ENCODE measurements at places on chromosomes 2 and 18.

- DNase-seq = no peak
Measured at GRCh38 chr2:949384-950079, 1.1 kb upstream of the SNTG2 start.

- DNase-seq = no peak
Measured at GRCh38 chr2:199144546-199144945, 313.2 kb downstream of the SATB2 start.

GRCh38 chr2:66441581-66442320, 6.8 kb downstream of the MEIS1 start:
- no peak for DNase-seq

GRCh38 chr18:67515942-67516538, 480 bp downstream of the DSEL start:
- DNase-seq = peak; percentile 31

DNA sequence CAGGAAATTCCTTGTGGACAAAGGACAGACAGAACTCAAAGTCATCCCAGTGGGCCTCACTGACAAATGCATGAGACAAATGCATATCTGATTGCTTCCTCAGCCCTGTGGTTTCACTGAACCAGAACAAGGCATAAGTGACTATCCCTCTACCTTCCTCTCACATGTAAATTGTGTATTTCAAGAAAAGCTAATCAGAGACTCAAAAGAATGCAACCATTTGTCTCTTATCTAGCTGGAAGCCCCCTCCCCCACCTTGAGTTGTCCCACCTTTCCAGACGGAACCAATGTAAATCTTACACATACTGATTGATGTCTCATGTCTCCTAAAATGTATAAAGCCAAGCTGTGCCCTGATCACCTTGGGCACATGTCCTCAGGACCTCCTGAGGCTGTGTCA, 102.0 kb upstream of the TMEM200C start:
- no peak for DNase-seq

GRCh38 chr2:168596881-168597655, 141.0 kb downstream of the CERS6 start:
- DNase-seq = no peak

DNA sequence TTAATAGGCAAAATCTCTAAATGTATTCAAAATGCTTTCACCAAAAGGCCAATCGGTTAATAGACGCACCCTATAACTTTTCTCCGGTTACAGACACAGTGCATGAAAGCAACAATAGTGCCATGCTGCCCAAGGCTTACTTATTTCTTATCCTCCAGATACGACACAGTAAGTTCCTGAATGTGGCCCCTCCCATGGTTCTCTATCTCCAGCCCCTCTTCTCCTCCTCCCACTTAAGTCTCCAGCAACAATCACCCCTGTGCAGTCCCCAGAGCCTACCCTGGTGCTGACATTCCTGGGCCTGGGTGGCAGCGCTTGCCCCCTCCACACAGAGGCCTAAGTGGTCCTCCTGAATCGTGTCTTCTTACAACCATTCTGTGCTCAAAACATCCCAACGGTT, 3.6 kb downstream of the KIDINS220 start:
- DNase-seq = no peak

DNA sequence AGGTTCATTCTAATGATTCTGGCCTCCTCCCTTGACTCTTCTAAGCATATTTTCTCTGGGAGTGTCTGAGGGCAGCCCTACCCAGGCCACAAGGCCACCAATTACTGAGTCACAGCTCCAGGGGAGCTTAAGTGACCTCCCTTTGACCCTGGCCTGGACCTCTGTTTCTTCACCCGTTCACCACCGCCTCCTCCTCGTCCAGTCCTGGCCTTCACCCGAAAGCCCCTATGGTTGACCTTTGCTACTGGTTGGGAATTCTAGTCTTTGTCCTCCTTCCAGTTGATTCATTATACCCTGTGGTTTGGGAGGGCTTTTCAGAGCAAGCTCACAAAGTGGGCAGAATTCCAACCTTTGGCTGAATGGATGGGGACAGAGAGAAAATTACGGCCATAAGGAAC, 72.6 kb downstream of the NRP2 start:
- no peak for DNase-seq

GRCh38 chr2:59578349-59578748, 975.1 kb downstream of the BCL11A start:
- no peak for DNase-seq

DNA sequence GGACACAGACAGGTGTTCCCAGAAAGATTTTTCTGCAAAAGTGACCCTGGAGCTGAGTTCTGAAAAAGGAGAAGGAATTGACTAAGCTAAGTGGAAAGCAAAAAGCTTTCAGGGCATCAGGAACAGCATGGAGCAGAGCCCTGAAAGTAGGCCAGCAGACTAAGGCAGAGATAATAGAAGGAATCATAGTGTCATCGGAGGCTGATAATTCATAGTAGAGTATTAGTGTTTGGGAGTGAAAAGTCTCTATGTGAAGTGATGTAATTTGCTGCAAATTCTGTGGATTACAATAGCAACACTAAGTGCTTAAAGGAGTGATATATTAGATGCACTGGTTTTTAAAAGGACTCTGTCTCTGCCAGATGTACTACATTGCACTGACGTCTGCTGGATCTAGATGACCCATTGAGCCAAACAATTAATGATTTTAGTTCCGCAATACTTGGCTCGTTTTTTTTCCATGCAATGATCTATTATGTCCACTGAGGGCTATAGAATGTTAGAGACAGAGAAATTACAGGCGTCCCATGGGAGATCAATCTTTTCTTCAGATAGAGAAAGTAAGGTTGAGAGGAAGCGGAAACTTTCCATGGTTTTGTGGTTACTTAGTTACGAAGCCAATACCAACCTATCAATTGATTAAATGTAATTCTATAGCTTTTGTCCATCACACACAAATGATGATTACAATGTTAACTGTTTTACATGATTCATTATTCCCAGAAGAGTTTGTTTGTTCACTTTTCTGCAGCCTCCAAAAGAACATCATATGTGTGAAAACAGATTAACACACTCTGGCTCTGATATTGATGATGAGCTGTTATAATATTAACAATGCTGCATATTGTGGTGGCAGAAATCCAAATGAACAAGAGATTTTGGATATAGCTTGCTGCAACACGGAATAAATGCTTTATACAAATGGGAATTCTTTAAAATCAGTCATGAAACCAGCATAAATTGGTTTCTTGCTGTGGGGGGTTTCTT, 143.7 kb downstream of the MC4R start:
- no peak for DNase-seq

GRCh38 chr2:168220965-168221819, 26.2 kb downstream of the STK39 start:
- no peak for DNase-seq

- no peak for DNase-seq
Measured at GRCh38 chr2:149808556-149808955, 221.0 kb upstream of the MMADHC start.

GRCh38 chr2:41947701-41948396, 100.0 kb upstream of the PKDCC start:
- no peak for DNase-seq

DNA sequence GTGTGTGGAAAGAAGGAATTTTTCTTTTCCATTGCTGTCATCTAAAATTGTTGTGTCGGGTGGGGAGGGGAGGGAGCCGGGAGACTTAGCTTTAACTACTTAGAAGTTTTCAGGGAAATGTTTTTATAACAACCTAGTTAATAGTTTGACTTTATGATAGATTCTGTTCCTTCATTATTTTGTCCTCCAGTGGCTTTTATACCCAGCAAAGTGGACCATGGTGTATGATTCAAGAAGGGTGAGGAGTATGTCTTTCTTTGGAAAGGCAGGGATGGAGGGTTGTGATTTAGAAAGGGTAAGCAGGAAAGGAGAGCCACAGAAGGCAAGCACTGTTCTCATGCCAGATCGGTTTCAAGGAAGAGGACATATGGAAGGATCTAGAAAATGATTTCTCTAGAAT, 261.8 kb downstream of the NEDD4L start:
- DNase-seq = no peak

DNA sequence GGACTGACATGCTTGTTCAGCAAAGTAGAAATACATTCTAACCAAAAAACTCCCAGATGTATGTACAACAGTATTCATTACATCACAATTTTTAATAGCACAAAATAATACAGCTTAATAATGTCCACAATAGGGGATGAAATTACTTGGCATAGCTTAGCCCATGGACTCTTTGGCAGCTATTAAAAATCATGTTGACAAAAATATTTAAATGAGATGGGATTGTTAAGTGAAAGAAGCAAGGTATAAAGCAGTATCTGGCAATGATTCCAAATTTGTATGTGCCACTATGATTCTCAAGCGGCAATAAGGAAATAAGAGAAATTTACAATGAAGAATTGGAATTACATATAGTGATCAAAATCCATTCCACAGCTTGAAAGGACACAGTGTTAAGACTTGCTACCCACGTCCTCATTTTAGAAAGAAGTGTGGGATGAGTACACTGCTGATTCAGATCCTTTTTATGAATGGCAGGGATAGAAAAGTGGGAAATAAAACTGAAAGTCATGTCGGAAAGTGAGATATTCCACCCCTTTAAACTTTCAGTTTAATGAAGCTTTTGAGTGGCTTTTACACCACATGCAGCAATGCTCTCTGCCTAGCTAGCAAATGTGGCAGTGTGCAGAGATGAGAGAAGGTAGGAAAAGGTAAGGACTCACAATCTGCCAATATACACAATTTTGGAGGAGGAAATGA, 2.4 kb downstream of the GAREM1 start:
- no peak for DNase-seq

GRCh38 chr2:241193271-241193670, 4.8 kb downstream of the ANO7 start:
- no peak for DNase-seq

- DNase-seq = no peak
Measured at GRCh38 chr2:238134393-238134785, 4.1 kb upstream of the KLHL30 start.

DNA sequence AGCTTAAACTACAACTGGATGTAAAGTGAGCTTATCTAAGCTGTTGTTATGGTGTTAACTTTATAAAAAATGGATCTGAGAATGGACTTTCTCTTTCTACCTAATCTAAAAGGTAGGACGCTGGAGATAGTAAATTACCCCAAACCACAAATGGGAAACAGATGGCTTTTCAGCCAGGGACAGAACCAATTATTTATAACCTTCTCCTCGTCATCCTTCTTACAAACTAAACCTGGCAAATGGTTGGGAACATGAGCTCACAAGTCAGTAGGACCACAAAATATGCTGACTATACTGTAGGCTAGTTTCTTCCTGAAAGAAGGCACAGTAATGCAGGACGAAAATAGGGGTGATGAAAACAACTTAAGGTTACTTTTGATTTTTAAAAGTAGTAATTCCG, 32.7 kb upstream of the ZDBF2 start:
- no peak for DNase-seq

DNA sequence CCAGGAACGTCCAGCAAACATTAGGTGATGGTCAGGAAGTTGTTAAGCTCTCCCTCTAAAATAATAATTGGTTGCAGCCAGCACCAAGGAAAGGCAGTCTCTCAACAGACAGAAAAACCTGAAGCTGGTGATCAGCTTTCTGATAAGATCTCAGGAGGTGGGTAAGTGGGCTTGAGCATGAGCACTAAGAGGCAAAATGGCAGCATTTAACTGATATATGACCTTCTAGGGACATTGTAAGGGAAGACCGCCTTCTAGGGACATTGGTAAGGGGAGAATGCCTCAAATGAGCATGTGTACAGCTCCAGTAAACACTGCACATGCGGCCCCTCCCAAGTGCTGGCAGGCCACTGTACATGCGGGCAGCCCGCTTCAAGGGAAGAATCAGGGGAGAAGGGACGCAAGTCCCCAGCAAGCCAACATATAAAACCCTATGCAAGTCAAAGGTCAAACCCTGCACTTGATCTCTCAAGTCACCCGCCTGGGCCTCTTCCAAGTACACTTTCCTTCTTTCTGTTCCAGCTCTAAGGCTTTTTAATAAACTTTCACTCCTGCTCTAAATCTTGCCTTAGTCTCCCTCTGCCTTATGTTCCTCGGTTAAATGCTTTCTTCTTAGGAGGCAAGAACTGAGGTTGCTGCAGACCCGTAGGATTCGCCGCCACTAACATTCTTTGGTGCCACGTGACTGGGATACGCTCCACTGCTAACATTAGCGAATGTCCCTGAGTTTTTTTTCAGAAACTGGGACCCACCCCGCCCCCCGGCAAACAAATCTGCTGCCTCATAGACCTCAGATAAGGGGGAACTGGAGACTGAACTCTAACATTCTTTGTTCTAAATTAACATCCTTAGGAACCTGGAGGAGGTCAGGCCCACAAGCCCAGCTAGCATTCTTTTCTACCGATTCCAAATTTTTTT, 463.8 kb downstream of the LPIN1 start:
- DNase-seq = no peak

- DNase-seq = no peak
Measured at GRCh38 chr2:86335865-86336674, 1.4 kb downstream of the REEP1 start.

DNA sequence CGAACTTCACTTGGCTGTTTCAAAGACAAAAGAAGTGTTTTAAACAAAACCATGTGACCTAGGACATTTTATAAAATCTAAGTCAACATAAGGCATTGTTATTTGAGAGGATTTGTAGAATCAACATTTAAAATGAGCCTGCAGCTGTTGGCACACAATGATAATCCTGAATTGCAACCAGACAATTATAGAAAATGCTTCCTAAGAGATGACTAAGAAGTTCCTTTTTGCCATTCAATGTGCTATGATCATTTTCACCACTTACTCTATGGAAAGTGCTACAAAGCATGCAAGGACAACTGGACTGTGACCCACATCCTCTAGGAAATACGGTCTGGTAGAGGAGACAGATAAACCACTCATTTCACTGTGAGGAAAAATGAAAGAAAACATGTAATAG, 246.4 kb downstream of the CDH20 start:
- DNase-seq = no peak

DNA sequence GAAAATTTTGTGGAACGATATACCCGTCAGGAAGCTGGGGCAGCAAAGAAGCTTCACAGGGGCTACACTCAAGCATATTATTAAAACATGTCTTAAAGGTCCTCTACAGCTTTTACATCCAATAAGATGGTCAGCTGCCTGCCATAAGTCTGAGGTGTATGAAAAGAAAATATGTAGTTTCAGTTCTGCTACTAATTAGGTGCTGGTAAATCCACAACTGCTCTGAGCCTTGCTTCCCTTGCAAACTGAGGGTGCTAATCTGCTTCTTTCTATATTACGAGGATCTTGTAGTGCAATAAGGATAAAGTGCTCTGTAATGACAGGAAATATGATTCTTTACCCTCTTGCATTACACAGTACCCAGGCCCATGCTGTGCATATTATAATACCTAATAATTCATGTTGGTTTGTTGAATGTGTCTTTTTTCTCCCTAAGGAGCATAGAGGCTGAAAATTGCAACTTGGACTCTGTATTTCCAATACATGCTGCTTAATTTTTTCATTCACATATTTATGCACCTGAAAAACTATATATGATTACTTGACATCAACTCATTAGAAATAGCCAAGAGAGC, 14.5 kb upstream of the SLC8A1 start:
- DNase-seq = no peak
